Fibroblast of skin of back (primary cell): ENCODE measurements at places on chromosomes 5 and 9.

- DNase-seq = no peak
Observed at GRCh38 chr5:1885868-1886845, 3.4 kb upstream of the IRX4 start.

- DNase-seq = no peak
Observed at GRCh38 chr5:68405784-68406743, 190.5 kb downstream of the PIK3R1 start.

- DNase-seq = peak; percentile 97
Observed at GRCh38 chr9:4832786-4833579, 40.2 kb downstream of the RCL1 start.

DNA sequence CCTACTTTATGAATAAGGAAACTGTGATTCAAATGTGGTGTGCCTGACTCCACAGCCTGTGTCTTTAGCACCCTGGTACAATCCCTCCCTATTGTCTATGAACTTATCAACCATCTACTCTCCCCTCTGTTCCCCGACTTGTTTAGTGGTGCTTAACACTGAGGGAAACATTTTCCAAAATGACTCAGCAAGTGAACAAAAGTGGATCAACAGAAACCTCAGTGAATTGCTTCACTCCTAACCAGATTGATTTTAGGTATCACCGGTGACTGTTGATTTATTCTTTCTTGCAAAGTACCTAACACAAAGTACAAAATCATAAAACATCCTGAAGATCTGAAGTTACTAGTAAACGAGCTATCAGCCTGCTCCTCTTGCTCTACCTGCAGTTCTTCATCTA, 42.1 kb upstream of the RAPGEF6 start:
- DNase-seq = no peak

GRCh38 chr5:79588696-79589095, 23.5 kb upstream of the TENT2 start:
- DNase-seq = no peak

DNA sequence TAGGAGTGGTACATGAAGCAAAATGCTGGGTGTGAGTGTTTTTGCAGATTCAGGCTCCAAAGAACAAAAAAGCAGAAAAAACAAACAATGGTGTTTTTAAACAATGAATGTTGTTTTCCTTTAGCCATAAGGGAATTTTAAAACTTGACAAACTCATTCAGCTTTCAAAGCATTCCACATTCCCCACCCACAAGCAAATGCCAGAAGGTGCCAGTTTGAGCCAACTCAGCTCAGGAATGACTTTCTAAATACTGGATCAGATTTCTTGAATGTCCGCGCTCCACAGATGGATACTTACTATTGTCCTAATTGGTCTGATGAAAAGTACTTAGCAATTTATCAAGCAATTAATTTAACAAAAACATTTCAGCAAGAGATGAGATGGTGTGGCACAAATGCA, 12.9 kb upstream of the MOB3B start:
- DNase-seq = no peak

DNA sequence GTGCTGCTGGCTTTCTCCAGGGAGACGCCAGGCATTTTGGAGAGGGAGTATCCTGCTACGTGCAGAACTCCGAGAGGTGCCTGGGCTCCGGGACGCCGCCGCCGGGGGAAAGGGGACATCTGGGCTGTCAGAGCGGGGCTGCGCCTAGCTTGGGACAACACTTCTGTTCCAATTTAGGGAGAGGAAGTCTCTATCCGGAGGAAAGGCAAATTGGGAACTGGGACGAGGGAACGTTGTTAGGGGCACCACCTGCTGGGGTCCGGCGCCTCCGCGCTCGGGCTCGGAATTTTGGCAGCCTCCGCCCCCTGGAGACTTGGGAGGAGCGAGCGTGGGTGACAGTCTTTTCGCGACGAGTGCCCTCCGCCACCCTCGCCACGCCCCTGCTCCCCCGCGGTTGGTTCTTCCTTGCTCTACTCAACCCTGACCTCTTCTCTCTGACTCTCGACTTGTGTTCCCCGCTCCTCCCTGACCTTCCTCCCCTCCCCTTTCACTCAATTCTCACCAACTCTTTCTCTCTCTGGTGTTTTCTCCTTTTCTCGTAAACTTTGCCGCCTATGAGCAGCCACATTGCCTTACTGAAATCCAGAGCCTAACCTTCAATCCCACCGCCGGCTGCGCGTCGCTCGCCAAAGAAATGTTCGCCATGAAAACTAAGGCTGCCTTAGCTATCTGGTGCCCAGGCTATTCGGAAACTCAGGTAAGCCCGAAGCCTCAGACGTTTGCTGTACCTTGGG, 1.6 kb downstream of the TSLP start:
- DNase-seq = peak; percentile 67

- DNase-seq = no peak
Observed at GRCh38 chr5:102262688-102263087, 33.4 kb downstream of the SLCO4C1 start.

DNA sequence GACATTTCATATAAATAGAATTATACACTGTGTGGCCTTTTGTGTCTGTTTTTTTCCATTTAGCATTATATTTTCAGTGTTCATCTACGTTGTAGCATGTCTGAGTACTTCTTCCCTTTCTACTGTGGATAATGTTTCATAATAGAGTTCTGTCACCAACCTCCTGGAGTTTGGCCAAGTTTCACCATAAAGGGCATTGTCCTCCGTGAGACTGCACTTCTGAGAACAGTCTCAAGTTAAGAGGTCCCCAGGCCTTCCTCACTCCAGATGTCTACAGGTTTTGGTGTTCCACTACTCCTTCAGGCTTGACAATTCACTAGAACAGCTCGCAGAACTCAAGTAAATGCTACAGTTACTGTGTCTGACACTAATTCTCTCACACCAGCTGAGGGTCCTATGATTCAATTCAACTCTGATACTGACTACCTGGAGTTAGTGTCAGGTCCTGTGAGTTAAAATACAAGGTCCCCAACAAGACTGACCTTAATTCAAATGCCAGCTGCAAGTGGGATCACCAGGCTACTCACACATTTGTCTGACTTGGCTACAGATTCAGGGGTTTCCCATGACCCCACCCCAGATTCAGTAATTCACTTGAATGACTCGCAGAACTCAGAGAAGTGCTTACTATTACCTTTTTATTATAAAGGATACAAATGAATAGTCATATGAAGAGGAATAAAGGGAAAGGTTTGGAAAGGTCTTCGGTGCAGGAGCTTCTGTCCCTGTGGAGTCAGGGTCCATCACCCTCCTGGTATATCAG, 31.1 kb downstream of the SLC35A4 start:
- DNase-seq = no peak

DNA sequence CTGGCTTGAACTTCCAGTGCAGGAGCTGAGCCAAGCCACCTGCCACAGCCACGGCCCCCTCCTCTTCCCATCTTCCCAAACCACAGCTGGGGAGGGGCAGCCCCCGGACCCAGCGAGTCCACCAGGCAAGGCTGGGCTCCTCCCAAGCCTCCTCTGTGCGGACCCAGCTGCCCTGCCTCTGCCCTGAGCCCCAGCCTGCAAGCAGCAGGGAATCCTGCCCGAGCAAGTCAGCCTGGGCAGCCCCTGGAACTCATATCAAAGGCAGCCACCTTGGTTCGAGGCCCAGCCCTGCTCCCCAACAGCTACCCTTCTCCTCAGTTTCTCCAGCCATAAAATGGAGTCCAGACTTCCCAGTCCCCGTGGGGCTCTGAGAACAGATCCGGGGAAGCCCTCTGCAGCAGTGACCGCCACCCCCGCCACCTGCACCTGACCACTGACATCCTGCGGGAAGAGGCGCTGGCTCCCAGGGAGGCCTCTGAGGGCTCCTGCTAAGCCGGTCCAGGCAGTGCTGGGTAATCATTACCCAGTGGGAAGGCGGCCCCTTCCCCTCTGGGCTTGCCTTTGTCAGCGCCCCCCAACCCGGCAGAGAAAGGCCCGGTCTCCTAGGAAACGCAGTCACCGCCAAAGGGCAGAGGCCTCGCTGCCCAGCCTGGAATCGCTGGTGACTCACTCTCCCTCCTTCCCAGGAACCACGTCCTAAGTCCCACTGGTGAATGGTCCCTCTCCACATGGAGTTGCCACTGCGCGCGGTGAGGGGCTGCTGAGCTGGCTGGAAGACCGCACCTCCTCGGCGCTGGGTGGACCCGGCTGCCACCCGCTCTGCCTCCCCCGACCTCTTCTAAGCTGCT, 1.5 kb downstream of the VAV2 start:
- DNase-seq = peak; percentile 80

DNA sequence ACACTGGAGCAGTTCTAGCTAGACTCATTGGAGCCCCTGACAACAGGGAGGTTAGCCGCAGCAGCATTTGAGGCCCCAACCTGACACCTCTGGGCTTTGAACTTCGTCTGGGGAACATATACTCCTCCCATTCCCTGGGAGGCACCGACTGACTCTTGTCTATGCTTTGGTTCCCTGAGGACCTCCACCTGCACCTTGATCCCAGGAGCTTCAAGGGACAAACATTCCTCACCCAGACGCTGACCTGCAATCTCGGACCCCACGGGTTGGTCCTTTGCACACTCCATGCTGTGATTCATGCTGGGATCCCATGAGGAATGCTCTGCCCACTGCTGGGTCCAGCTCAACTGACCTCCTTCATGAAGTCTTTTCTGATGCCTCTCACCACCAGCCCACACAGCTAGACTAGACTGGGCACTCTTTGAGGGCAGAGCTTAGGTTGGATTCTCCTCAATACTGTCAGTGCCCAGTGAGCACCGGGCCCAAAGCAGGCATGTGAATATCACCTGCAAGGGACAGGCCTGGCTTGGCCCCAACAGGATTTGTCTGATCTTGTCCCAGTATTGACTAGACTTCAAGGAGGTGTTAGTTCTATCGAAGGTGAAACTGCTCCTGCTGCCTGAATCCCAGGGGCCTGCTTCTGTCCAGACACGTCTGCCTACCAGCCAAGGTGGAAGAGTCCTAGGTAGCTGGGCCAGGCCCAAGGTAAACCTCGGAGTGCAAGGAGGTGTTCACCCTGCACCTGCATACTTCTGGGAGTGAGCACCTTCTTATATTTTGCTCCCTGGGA, 51.8 kb upstream of the ZBTB43 start:
- DNase-seq = no peak

- DNase-seq = no peak
Observed at GRCh38 chr5:168494057-168494555, 7.8 kb downstream of the RARS1 start.

GRCh38 chr9:131585375-131585774, 40.1 kb downstream of the PRRT1B start:
- peak; percentile 29 for DNase-seq

- DNase-seq = peak; percentile 5
Observed at GRCh38 chr5:66354422-66354821, 210.3 kb downstream of the SREK1 start.

GRCh38 chr9:126430124-126430523, 103.5 kb downstream of the MVB12B start:
- no peak for DNase-seq

DNA sequence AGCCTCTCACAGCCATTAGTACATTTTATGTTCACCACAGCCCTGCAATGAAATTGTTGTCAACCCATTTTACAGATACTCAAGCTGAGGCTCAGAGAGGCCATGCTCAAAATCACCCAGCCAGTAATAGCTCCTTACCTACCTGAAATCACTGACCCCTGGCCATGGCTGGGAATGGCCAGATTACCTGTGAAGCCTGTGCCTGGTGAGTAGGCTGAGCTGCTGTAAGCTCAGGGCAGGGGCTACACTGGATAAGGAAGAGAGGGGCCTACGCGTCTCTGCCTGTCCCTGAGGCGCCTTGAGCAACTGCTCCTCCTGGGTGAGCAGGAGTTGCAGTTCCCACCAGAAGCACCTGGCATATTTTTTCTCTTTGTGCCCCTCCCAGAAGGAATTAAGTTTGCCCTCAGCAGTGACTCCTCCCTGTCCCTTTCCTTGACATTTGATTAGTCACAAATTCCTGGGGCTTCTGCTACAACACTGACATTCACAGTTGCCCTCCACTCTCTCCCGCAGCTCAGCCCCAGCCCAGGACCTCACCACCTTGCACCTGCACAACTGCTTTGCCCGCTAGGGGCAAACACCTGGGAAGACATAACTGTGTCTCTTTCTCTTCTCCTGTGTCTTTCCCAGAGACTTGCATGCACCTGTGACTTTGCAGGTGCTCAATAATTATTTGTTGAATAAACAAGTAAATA, 5.7 kb downstream of the CLTB start:
- no peak for DNase-seq

DNA sequence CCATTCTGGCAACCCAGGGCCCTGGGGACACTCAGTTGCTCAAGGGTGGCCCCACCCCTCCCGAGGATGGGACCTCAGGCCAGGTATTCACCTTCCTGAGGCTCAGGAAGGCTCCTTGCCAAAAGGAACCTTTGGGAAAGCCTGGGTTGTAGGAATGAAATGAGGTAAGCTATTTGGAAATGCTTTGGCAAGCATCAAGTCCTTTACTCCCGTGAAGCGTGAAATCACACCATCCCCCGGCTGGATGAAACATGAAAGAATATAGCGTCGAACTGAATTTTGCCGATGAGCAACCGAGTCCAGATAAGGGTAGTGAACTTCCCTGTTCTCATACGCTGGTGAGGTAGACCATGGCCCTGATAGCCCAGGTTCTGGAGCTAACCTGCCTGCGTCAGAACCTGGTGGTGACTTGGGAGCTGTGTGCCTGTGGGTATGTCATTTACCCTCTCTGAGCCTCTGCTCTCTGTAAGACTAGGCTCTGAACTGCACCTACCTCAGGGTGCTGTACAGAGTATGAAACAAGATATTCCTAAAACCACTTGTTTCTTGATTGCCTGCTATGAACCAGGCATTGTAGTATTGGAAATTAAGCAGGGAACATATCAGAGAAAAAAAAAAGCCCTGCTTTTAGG, 105.3 kb upstream of the BOD1 start:
- DNase-seq = no peak

DNA sequence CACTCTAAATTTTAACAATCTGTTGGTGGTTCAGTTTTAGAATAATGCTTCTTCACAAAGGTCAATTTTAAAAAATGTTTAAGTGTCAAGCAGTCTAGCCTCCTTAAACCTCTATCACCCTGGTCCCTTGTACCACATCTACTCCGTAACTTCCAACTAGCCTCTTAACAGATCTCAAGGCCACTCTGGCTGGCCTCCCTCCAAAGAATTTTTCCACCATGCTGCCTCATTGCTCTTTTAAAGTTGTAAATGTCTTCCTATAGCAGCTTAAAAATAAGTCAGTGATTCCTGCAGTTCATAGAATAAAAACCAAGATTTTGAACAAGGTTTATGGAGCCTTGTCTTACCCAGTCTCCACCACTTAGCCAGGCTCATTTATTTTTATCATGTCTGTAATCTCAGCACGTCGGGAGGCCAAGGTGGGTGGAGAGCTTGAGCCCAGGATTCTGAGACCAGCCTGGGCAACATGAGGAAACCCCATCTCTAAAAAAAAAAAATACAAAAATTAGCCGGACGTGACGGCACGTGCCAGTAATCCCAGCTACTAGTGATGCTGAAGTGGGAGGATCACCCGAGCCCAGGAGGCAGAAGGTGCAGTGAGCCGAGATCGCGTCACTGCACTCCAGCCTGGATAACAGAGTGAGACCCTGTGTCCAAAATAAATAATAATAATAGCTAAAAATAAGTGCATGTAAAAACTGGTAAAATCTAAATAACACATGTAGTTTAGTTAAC, 924.9 kb upstream of the DMAC1 start:
- no peak for DNase-seq

- no peak for DNase-seq
Observed at GRCh38 chr9:4421847-4422246, 68.4 kb upstream of the SLC1A1 start.
